H4 (cell line): ENCODE measurements at places on chromosomes 1 and 21. TPM values are rescaled to one million over a fixed set of nuclear protein-coding genes. Genes with fewer than 3 reads are reported as not detected.

DNA sequence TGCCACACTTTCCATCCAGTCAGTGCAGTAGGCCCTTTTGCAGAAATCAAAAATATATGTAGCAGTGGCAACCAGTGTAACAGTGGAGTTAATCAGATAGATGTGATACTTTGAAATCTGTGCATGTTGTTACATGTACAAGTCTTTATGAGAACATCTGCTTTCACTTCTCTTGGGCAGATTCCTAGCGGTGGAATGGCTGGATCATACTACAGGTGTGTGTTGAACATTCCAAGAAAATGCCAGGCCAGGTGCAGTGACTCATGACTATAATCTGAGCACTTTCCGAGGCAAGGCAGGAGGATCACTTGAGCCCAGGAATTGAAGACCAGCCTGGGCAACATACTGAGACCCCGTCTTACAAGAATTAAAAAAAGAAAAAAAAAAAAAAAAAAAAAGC lies 55.3 kb downstream of the GNB1 start:
- no peak for DNase-seq

DNA sequence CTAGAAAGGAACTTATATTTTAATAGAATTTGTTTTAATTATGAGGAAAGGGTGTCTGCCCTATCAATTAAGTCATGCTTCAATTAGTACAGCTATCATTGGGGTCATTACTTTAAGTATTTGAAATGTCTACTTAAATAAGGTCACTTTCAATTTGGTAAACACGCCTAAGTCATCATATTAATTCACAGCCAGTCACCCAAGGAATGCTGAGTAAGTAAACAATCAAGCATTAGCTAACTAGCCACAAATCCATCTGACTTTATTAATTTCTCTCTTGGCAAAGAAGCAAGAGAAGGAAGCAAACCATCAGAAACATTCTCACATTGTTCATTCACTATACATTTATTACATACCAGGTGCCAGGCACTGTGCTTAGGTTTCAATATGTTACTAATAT lies 1.2 kb upstream of the LRRC52 start:
- DNase-seq, result no peak

DNA sequence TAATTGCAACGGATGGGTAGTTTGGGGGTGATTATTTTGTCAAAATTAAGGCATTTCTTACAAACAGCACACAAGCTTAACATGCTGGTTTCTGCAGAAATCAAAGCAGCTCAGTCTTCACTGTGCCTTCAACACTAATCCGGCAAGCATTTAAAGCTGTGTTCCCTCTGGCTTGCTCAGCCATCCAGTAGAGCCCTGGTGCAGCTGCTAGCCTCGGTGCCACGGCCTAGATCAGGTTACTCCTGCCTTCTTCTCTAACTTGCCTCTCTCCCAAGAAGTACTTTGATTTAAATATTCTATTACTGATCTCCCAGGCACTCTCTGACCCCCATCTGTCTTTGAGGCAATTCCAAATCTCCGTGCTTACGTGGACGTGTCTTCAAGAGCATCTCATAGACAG lies 85.6 kb downstream of the GREM2 start:
- DNase-seq, result no peak

DNA sequence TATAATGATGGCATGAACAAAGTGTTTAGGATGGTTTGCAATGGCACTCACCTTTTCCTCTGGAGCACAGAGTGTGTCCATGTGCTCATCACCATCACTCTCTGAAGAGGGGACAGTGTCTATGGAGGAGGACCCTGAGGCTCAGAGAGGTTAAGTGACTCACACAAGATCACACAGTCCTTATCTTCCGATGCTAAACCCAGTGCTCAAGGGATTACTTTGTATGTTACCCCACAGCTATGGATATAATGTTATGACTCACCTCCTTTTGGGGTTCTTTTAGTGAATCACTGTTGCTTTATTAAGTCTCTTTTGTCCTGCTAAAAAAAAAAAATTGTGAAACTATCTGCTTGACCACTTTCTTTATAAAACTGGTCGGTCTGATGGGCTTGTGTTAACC lies 67.6 kb downstream of the TENT5C start:
- DNase-seq, result no peak

The PEAR1 gene
- total RNA-seq, result not detected in 2 replicates

The ELAVL4 gene
- 0.04 and 0.17 TPM in 2 replicates for total RNA-seq

The SEMA6C gene
- total RNA-seq, result 1.1 and 2.7 TPM in 2 replicates

The B3GALT5 gene
- total RNA-seq, result 0.33 TPM in 2 replicates
